ENCODE measurements at places on chromosomes 7 and 10.

GRCh38 chr10:16986082-16986405, 143.6 kb downstream of the CUBN start:
- DNase-seq, result no peak

GRCh38 chr10:21340331-21340730, 185.2 kb downstream of the SKIDA1 start:
- no peak for DNase-seq

GRCh38 chr7:24378871-24379616, 95.1 kb downstream of the NPY start:
- DNase-seq, result no peak

DNA sequence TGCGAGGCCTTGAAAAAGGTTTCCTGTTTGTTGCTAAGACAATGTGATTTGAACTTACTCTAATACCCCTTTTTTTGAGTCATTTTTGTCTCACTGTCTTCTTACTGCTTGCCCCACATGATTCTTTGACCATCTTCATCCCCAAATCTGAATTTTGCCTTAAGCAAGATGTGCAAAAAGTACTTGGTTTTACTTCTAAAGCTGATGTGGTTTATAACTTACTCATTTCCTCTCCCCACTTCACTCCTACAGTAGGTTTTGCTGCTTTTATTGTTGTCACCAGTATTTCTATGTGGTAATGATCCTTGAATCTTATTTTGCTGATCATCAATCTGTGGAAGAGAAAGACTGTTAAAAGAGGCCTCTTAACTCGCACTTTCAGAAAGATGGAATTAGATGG, 396.4 kb downstream of the SDK1 start:
- DNase-seq, result no peak

- no peak for DNase-seq
Observed at GRCh38 chr10:120990831-120991230, 139.7 kb downstream of the WDR11 start.

DNA sequence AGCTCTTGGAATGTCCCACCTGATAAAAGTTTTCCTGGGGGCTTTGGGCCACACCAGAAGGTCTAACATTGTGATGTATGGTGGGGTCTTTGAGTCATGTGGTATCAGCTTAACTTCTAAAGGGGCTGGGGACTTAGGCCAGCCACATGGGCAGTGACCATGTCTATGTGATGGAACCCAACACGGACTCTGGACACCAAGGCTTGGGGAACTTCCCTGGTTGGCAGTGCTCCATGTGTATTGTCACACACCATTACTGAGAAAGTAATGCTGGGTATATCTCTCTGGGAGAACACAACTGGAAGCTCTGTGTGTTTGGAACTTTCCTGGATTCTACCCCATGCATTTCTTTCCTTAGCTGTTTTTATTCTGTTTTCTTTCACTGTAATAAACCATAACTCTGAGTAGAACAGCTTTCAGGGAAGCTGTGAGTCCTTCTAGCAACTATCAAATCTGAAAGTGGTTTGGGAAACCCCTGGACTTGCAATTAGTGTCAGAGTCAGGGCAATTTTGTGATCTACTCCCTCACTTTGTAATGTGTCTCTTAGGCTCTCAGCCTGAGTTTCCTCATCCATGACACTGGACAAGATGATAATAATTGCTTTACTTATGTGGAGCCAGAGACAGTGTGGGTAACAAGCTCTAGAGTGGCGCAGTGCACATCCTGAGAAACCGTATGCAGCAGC, 28.4 kb upstream of the AGK start:
- DNase-seq, result no peak

DNA sequence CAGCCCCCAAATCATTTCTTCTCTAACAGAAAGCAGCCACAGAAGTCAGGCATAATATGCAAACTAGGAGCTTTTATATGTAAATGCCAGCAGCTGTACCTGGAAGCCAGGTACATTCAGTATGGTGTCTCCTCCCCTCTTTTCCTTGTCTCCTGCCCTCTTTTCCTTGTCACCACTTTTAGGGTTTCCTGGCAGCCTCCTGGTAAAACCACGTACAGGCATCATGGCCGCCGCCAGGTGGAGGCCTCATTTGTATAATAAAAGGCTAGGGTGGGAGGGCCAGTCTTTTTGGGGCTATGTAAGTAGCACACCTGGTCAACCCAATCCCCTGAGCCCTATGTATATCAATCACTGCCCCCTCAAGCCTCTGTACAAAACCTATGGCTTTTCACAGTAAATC, 28.7 kb downstream of the PDZD8 start:
- no peak for DNase-seq

DNA sequence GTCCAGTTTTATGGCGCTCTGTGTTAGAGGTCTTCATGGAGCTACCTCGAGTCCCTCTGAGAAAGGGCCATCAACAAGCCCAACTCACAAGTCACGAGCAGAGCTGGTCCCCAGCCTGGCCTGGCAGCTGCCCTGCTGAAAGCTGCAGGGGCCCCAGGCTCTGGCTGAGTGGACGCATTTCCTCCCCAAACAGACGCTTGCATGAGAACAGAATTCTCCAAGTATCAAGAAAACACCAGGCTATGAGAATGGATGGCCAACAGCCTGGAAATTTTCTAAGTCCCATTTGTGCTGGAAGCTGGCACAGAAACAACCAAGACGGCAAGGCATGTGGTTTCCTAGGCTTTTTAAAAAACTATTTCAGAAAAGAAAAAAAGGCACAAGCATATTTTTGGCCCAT, 114.8 kb downstream of the FAM53B start:
- no peak for DNase-seq

- DNase-seq, result no peak
Observed at GRCh38 chr10:42754155-42755027, 28.2 kb upstream of the BMS1 start.

- no peak for DNase-seq
Observed at GRCh38 chr7:99460651-99461050, 5.3 kb downstream of the ATP5MF start.

DNA sequence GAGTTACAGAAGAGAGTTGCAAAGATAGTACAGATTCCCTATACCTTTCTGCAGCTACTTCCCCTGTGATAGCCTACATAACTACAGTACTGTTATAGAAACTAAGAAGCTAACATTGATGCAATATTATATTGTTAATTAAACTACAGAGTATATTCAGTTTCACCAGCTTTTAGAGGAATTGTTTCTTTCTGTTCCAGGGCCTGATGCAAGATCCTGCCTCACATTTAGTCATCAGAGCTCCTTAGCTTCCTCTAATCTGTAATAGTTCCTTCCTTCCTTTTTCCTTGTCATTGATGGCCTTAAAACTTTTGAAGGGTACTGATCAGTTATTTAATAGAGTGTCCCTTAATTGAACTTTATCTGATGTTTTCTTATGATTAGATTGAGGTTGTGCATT, 56.8 kb downstream of the SDHAF3 start:
- no peak for DNase-seq

DNA sequence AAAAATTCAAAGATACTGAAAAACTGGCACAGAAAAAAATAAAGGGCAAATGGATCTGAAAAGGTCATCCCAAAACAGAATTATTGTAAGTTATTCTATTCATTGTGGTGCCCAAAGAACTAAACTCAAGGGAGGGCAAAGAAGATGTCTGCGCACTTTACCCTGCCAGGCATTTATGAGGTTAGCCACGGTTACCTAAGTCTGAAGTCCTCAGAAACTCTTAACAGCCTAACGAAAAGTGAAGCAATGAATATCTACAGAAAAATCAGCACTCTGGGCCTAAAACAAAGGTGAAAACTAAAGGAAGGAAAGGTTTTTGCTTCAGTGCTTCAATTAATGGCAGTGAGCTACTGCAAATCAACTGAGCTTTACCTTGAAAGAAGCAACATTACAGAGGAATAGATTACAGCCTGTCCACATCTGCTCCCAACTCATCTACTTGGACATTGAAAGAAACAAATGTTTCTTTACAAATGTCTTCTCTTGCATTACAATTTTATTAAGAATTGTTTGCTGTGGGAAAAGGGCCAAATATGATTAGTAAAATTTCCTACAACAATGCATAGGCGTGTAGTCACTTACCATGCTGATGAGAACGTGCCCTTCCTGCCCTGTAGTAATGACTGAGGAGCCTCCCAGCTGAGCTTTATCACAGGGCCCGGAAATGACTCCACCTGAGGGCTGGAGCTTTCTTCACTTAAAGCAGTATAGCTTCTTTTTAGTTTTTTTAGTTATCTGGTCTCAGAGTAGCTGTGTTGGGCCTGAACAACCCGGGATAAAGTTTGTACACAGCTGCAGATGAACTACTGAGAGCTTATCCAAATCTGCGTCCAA, at the start of gene TUBAL3:
TSS of gene TUBAL3 (minus strand) at position 621 of the 834 bp plus-strand sequence. CDS start at position 585, 36 bp downstream.
- DNase-seq, result no peak

- DNase-seq, result no peak
Observed at GRCh38 chr10:11827414-11827813, 4.3 kb downstream of the PROSER2 start.

DNA sequence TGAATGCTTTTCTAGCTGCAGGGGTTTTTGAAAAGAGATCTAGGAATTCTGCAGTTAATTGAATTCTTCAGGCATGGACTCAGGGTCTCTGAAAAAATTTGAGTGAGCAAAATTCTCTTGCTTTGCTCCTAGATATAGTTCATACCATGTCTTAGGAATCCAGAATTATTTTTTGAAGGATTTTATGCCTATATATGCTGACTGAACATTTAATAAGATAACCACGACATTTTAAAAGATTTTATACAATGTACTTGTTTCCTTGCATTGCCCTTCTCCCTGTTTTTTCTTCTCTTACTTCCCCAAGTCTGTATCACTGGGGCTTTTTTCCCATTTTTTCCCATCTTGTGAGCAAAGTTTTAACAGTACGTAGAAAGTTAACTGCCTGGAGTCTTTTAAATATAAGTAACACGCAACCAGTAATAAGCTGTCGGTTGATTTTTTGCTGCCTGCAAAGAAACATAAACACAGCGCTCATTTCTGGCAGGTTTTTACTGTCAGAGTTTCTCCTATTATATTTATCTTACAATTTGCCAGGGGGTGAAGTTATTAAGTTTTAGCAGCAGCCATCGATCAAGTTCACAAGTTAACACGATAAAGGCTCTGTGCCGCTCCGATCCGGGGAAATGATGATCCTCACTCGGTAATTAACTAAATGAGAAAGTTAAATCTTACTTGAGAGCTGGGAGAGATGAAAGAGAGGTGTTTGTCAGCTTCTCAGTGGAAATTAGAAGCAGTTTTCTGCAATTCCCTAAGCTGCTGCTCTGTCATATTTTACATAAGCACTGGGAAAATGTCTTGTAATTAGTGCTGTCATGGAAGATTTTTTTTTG, 81.0 kb downstream of the POLL start:
- no peak for DNase-seq

- DNase-seq, result no peak
Observed at GRCh38 chr7:27906385-27907091, 166.6 kb downstream of the TAX1BP1 start.

DNA sequence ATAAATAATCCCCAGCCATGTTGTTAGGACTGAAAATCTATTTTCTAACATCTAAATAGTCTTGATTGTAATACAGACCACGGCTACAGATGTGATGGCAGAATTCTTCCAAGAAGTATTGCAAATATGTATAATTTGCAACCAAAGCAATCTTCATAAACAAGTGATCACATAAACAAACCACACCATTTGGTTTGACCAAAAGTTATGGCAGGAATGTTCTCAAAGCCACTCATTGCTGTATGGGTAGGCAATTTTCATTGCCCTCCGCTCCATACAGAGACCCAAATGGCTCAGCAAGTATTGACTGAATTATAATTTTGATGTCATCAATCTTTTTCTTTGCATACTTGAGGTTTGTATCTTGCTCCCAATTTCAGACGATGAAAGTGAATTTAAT, 19.0 kb upstream of the RHOBTB1 start:
- DNase-seq, result no peak

GRCh38 chr10:36424502-36424901, 700.9 kb upstream of the ANKRD30A start:
- DNase-seq, result no peak

DNA sequence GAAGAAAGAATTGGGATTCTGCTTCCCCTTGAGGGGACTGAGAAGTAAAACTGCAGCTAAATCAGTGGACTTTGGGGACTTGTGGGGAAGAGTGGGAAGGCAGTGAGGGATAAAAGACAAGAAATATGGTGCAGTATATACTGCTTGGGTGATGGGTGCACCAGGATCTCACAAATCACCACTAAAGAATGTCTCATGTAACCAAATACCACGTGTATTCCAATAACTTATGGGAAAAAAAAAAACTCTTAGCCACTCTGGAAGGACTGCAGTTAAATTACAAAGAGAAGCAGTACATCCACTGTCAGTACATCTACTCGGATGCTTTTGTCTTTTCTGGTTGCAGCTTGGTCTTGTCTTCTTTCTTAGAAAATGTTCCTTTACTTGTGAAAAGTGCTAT, 27.4 kb upstream of the GOT1 start:
- DNase-seq, result no peak

GRCh38 chr10:126972635-126973414, 67.6 kb downstream of the DOCK1 start:
- DNase-seq, result no peak

- no peak for DNase-seq
Observed at GRCh38 chr10:89414879-89415821, 782 bp downstream of the IFIT5 start.

- DNase-seq, result no peak
Observed at GRCh38 chr10:124820121-124820520, 18.5 kb downstream of the ABRAXAS2 start.
